ENCODE measurements at places on chromosomes 2 and 18. TPM values are rescaled to one million over a fixed set of nuclear protein-coding genes. Genes with fewer than 3 reads are reported as not detected.

Gene COL4A4
- total RNA-seq = not detected

Gene EFR3B
- total RNA-seq = not detected

Gene CMPK2
- total RNA-seq = 7.1 TPM

Gene NCKAP5
- not detected for total RNA-seq

Gene SLC4A5
- 2.0 TPM for total RNA-seq

Gene RGPD8
- total RNA-seq = 50.6 TPM

Gene ALLC
- total RNA-seq = not detected

Gene SCTR
- total RNA-seq = not detected

Gene RELCH
- 70.8 TPM for total RNA-seq

Gene ALPP
- total RNA-seq = 0.24 TPM

Gene CD207
- not detected for total RNA-seq

Gene NTSR2
- not detected for total RNA-seq

Gene RAMP1
- total RNA-seq = not detected

Gene TIA1
- total RNA-seq = 157 TPM

Gene ZNF638
- total RNA-seq = 113 TPM

Gene IL36G
- total RNA-seq = not detected

Gene SMYD1
- not detected for total RNA-seq

Gene MYL1
- total RNA-seq = not detected

Gene CDKL4
- not detected for total RNA-seq

Gene RUFY4
- 2.8 TPM for total RNA-seq

Gene CCDC141
- 35.1 TPM for total RNA-seq

Gene COL6A3
- total RNA-seq = 2.2 TPM

Gene TFCP2L1
- total RNA-seq = not detected

Gene FTCDNL1
- total RNA-seq = 3.7 TPM

Gene KCNG2
- total RNA-seq = not detected

Gene TEKT4
- total RNA-seq = not detected

Gene GALNT13
- total RNA-seq = not detected

Gene TBR1
- 0.02 TPM for total RNA-seq

Gene CROCC2
- total RNA-seq = not detected

Gene LBH
- total RNA-seq = 140 TPM

Gene GALR1
- total RNA-seq = not detected

Gene NCL
- 411 TPM for total RNA-seq

Gene MAP3K2
- 84.5 TPM for total RNA-seq

Gene HOXD9
- not detected for total RNA-seq

Gene RAX
- not detected for total RNA-seq

Gene CTAGE1
- not detected for total RNA-seq

Gene MALL
- not detected for total RNA-seq

Gene CDH2
- total RNA-seq = 0.19 TPM

Gene TMEM169
- 2.6 TPM for total RNA-seq

Gene UGT1A1
- not detected for total RNA-seq

Gene LINC00305
- total RNA-seq = not detected

Gene AQP12B
- not detected for total RNA-seq

Gene ARHGEF4
- 2.7 TPM for total RNA-seq

Gene MBP
- 152 TPM for total RNA-seq

Gene GPR45
- total RNA-seq = not detected

Gene STARD6
- total RNA-seq = not detected

All from naive thymus-derived CD4-positive, alpha-beta T cell (primary cell).